ENCODE measurements at places on chromosomes 1 and 21. TPM values are rescaled to one million over a fixed set of nuclear protein-coding genes. Genes with fewer than 3 reads are reported as not detected.

CALML6 gene
- 0.93 TPM for total RNA-seq

PCBP3 gene
- not detected for total RNA-seq

FTCD gene
- total RNA-seq = not detected

KRTAP13-2 gene
- total RNA-seq = not detected

S100B gene
- not detected for total RNA-seq

NKAIN1 gene
- total RNA-seq = not detected
